ENCODE measurements at places on chromosomes 3 and 15. TPM values are rescaled to one million over a fixed set of nuclear protein-coding genes. Genes with fewer than 3 reads are reported as not detected.

C3orf49 gene
- not detected for total RNA-seq

SCAPER gene
- 6.7 TPM for total RNA-seq

ALDH1L1 gene
- not detected for total RNA-seq

NLGN1 gene
- 1.4 TPM for total RNA-seq

ST8SIA2 gene
- not detected for total RNA-seq

ATP13A4 gene
- total RNA-seq = not detected

EIF4E3 gene
- 2.7 TPM for total RNA-seq

SNTN gene
- not detected for total RNA-seq

COL7A1 gene
- 104 TPM for total RNA-seq

GUCA1C gene
- not detected for total RNA-seq

CCR9 gene
- total RNA-seq = not detected

ADAMTS9 gene
- 34.4 TPM for total RNA-seq

SNURF gene
- 1.7 TPM for total RNA-seq

SLC24A5 gene
- total RNA-seq = not detected

B3GNT5 gene
- 20.4 TPM for total RNA-seq

GOLGA6A gene
- total RNA-seq = 6.9 TPM

FGF12 gene
- 2.9 TPM for total RNA-seq

CA12 gene
- 10.3 TPM for total RNA-seq

FYTTD1 gene
- total RNA-seq = 40.1 TPM

ZMYND10 gene
- 0.48 TPM for total RNA-seq
